ENCODE measurements at places on chromosomes 11 and 22.

GRCh38 chr11:27018902-27019529, 21.6 kb upstream of the BBOX1 start:
- no peak for DNase-seq

DNA sequence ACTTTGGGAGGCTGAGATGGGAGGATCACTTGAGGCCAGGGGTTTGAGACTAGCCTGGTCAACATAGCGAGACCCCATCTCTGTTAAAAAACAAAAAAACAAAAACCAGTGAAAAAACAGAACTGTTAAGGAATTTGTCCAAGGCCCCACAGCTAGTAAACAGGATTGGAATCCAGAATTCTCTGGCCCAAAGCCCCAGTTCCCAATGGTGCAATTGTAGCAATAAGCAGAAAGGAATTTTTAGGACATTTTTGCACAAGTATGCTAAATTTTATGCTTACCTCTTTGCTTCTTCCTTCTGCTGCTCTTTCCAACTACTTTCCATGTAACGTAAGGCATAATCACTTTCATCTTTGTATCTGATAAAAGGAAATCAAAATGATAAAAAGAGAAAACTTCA, 11.6 kb downstream of the MISFA start:
- no peak for DNase-seq

- peak; percentile 87 for DNase-seq
Observed at GRCh38 chr11:113305440-113306336, 8.7 kb upstream of the TTC12 start.

GRCh38 chr11:117092951-117093590, 5.2 kb downstream of the SIK3 start:
- DNase-seq, result no peak
